ENCODE measurements at places on chromosomes 6 and 20.

DNA sequence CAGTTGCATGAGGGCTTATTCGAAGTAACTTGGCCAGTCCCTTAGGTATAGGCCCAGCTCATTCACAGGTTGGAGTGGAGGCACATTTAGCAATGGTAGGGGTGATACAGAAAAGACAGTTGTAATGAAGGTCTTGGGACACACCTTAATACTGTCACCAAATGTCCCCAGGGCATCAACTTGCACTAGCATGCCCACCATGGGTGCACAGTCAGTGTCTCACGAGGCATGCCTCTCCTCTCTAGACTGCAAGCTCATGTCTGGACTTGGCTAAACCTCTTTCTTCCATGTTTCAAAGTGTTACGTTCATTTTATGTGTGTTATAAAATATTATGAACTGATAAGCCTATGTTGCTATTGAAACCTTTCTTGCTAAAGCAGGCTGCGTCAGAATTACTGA lies 124.0 kb upstream of the ECI2 start:
- DNase-seq: no peak

DNA sequence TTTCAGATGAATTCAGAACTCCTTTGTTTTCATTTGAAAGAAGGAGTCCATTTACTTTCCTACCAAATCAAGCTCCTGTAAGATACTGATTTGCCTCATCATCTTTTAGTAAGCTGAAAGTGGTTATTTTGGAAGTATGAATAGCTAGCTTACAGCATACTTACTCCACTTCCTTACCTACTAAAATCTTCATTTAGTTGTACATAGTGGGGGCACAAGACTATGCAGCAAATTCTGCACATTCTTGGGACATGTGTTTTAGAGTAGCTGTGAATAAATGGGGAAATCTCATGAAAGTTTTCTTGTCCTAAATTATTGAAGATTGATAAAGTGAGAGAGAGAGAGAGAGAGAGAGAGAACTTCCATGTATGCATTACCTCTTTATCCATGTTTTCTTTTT lies 256.3 kb downstream of the OGFRL1 start:
- DNase-seq: no peak

GRCh38 chr6:112203577-112204349 lies 50.6 kb downstream of the LAMA4 start:
- DNase-seq: no peak

- DNase-seq: peak; percentile 83
These were observed at the start of gene RBCK1 for GRCh38 chr20:407953-408842. Gene RBCK1 (plus strand): TSS chr20:408299. CDS start chr20:408758, 459 bp downstream.

DNA sequence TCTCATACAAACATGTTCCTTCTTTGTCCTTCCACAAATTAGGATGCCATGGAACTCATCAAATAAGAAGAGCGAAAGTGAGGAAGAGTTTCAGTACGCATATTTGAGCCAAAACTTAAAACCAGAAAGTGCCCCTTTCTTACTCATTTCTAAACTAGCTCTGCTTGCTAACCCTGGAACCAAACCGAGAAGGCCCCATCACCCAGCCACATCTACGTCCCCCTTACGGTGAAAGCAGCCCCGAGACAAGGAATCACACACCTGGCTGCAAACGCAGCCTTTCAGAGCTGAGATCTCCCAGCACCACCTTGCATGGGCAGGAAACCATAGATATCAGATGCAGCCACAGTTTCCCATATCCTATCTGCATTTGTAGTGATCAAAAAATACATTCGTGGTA lies 28.5 kb downstream of the TRERF1 start:
- DNase-seq: peak; percentile 23

DNA sequence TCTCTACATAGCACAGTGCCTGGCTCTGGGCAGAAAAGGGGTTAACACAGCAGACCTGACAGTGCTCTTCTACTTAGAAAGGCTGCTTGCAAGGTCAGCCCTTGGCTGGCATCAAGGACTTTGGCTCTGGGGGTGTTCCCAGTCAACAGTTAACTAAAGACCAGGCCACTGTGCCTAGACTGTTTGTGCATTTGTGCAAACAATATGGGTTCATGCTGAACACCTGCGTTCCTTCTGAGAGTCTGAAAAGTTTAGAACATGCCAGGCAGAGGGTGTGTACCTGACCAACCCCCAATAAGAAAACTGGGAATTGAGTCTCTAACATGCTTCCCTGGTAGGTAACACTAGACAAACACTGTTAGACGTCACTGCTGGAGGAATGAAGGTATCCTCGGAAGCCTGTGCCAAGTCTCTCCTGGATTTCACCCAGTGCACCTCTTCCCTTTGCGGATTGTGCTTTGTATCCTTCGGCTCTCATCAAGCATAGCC lies 110.7 kb downstream of the PDE10A start:
- DNase-seq: no peak

GRCh38 chr6:8736156-8736895 lies 301.0 kb upstream of the SLC35B3 start:
- no peak for DNase-seq

DNA sequence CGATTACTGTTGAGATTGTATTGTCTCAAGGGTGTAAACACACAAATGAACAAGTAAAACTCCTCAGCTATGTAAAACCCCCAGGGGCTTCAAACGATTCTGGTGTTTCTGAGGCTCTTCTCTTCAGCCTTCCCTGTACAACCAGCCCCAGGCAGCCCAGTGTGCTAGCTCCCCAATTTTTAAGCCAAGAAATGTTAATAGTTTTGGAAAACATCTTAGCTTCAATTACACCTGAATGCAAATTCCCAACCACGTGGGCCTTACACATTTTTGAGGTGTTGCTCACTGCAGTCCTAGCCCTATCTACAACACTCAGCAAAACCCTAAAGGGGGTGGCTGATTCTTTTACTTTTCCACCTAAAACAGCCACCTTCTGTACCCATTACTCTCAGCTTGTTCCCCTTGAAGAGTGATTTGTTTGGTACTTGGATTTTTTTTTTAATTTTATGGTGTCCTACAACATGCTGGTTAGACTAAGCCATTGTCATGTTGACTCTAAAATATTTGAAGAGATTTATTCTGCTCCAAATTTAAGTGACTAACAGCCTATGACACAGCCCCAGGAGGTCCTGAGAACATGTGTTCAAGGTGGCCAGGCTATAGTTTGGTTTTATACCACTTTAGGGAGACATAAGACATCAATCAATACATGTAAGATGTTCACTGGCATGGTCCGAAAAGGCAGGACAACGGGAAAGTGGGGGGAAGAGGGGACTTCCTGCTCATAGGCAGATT lies 48.7 kb downstream of the ADAT2 start:
- no peak for DNase-seq

DNA sequence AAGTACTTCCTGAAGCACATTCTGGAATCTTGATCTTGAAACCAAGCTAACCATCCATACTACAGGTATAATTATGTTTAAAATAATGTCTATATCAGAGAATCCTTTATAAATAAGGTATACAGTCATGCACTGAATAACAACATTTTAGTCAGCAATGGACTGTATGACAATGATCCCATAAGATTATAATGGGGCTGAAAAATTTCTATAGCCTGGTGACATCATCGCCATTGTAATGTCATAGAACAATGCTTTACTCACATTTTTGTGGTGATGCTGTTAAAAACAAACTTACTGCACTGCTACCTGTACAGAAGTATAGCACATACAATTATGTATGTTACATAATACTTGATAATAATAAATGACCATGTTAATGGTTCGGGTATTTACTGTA lies 31.8 kb downstream of the RNF146 start:
- DNase-seq: no peak

DNA sequence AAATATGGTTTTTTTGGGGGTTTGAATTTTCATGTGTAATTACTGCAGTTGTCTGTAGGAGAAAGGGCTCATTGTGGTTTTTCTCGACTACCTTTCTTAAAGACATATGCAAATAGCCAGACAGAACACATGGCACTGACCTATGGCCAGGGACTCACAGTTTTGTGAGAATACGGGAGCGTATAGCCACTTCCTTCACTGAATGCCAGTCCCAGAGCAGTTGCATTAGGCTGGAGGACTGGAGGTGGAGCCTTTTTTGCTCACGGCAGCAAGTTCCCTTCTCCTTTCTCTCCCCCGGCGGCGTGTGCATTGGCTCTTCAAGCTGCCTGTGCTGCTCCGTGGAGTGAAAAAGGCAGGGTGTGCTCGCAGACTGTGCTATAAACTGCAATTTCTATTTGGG lies 114.9 kb downstream of the AKAP7 start:
- DNase-seq: no peak

GRCh38 chr6:7745942-7746341 lies 20.0 kb downstream of the BMP6 start:
- DNase-seq: no peak

GRCh38 chr20:32971703-32972161 lies 32.5 kb downstream of the SUN5 start:
- DNase-seq: no peak

- DNase-seq: no peak
These were observed 914 bp downstream of the SNAP91 start for GRCh38 chr6:83707829-83708545.

DNA sequence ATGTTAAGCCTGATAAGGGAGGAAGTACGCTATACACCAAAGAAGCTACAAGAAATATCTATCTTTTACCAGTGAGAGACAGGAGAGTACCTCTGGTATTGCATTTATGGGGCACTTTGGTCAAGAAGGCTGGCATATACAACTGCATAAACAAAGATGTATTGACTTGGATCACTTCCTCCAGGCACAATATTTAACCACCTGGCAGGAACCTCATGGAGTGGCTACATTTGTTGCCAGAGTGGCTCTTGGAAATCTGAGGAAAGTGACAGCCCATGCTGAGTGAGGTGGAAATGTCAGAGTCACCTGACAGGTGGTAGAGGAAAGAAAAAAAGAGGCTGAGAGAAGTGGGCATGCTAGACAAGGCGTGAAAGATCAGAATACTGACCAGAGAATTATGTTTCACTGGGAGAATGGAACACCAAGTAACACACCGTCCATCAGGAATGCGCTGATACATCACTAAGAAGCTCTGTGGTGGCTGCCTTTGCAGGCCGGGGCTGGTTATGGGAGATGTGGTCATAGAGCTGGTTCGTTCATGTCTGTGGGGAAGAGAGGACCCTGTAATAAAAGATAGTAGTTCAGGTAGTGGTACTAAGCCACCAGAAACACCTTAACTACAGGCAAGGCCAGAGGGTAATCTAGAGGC lies 61.4 kb upstream of the UFL1 start:
- no peak for DNase-seq

DNA sequence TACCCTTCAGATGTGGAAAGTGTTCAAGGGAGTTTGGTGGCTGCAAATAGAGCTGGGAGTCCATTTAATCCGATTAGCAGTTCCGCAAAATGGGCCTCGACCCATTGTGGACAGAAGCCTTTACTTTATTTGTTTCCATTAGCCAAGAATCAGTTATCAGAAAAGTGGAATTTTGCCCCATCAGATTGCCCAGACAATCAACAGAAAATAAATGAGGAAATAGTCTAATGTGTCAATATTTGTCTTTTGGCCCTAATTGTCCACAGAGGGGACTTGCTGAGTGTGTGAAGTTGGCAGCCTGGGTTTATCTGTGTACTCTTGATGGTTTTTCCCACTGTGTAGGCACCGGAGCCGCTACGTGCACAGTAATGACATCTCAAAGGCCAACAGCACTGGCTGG lies 134.3 kb downstream of the LINC00237 start:
- no peak for DNase-seq

GRCh38 chr6:98894810-98895209 lies 52.9 kb downstream of the FBXL4 start:
- DNase-seq: no peak

DNA sequence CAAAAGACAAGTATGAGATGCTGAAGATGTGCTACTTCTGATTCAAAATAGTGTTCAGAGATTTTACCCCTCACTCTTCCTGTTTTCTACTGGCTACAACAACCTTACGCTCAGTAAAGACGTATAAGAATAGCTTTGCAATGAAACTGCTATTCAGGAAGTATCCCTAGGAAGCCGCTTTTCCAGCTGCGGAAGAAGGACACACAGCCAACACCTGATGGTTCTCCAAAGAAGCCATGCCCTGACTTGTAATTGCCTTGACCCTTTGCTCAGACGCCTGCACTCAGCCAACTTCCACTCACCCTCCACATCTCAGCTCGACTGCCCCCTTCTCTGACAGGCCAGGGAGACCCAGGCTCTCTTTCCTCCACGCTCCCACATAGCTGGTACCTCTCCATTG lies 111.6 kb downstream of the DTNBP1 start:
- DNase-seq: no peak

GRCh38 chr6:138157986-138158638 lies 3.6 kb upstream of the ARFGEF3 start:
- no peak for DNase-seq

GRCh38 chr6:35165630-35166071 lies 24.5 kb upstream of the TCP11 start:
- no peak for DNase-seq

DNA sequence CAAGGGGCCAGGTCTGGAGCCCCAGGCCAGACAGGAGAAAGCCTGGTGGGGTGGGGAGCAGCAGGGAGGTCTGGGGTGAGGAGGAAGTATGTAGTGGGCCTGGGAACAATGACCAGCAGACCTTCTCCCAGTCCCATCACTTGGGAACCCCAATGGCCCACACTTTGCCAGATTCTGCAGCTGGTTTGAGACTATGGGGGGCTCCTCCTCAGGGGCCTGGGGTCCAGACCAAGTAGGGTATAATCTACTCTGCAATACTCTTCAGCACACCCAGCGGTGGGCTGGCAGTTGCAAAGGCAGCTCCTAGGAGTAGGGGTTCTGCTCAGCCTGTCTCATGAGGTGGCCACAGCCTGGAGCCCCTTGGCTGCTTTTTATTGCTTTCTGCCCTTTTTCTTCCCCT lies 52.8 kb downstream of the NPEPL1 start:
- no peak for DNase-seq

GRCh38 chr6:27383481-27383880 lies 5.1 kb upstream of the ZNF391 start:
- no peak for DNase-seq

All from stimulated activated CD4-positive, alpha-beta T cell treated with anti-CD3 and anti-CD28 coated beads, Interleukin-2, amount 100 ng/mL, for 48 hours (primary cell).